ENCODE measurements at places on chromosomes 6 and 20.

DNA sequence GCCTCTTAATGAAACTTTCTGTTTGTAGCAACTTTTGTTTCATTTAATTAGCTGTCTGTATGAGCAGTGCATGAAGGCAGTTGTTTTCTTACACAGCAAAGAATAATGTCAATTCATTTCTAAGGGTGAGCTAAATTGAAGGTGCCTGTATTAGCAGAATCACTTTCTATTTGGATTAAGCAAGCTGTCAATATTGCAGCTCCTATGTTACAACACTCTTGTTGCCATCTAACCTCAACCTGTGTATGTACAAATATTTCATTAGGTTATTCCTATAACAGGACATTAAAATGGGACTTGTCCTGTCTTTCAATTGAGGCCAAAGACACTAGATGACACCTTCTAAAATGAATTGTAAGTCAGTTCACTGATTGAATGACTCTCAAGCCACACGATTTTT, 647.5 kb downstream of the UTRN start:
- no peak for DNase-seq

- DNase-seq: no peak
Observed at GRCh38 chr20:36065427-36065998, 89.0 kb upstream of the EPB41L1 start.

- DNase-seq: peak; percentile 46
Observed at GRCh38 chr6:142152746-142153145, 5.7 kb downstream of the VTA1 start.

DNA sequence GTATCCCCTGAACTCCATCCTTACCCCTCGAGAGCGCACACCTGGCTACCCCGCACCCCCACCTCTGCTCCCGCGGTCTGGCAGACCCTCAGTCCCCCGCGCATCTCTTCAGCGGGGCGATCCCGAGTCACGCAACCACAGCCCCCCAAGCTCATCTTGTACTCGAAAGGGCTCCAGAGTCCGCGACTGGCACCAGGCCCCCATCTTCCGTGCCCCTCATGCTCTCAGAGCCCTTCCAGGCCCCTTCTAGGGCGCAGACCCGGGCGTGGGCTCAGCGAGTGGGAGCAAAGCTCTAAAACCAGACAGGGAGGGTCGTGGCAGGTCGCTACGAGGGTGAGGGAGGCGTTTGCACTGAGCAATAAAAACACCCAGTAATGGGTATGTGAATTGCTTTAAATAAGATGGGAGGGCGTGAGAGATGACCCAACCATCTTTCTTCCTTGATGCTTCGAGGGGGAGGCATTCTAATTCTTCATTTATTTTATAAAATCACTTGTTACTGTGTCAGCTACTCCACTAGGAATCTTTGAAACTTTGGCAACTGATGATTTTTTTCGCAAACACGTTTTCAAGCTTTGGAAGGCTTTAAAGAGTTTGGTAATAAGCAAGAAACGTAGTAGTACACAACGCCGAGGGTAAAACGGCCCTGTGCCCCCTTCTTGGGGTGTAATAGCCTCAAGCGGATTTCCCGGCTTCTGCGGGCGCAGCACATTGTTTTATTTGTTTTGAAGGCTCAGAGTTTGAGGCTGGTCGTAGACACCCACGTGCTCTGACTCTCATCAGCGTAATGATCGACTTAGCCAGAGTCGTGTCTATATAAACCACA, 42.6 kb upstream of the SUPT3H start:
- DNase-seq: no peak

GRCh38 chr20:31717478-31718201, 5.0 kb downstream of the BCL2L1 start:
- no peak for DNase-seq

- DNase-seq: no peak
Observed at GRCh38 chr6:55395871-55396270, 68.6 kb downstream of the GFRAL start.

- no peak for DNase-seq
Observed at GRCh38 chr20:3167738-3168078, 5.6 kb downstream of the LZTS3 start.

GRCh38 chr6:47247227-47247797, 62.4 kb downstream of the TNFRSF21 start:
- DNase-seq: no peak

- peak; percentile 33 for DNase-seq
Observed at GRCh38 chr6:149545258-149545753, 537 bp downstream of the PPIL4 start.

DNA sequence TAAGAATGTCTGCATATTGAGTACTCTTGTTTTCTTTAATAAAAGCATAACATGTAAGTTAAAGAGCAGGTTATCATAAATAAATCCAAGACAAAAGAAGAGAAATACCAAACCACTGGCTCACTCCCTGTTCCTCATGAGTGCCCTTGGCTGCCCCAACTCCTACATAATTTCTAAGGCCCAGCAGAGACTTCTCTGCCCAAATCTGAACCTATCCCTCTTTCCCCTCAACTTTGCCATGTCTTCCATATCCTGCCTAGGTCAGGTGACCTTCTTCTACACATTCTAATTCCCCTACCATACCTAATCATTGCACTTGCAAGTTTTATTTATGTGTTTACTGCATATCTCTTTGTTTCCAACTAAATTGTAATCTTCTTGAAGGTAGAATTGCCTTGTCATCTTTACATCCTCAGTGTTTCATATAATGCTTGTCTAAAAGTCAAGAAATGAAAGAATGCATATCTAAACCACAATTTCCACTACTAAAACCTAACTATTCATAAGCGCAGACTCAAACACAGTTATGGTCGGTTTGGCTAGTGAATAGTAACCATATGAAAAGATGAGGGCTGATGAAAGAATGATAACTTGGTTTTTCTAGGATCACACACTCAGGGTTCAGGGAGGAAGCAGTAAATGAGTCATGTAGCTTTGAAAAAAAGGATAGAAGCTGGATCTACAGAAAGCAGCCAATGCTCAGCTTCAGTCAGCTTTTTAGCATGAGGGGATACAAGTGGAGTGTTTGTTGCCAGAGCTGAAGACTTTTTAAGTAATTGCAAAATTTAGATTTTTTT, 53.3 kb upstream of the EYA4 start:
- DNase-seq: peak; percentile 34

DNA sequence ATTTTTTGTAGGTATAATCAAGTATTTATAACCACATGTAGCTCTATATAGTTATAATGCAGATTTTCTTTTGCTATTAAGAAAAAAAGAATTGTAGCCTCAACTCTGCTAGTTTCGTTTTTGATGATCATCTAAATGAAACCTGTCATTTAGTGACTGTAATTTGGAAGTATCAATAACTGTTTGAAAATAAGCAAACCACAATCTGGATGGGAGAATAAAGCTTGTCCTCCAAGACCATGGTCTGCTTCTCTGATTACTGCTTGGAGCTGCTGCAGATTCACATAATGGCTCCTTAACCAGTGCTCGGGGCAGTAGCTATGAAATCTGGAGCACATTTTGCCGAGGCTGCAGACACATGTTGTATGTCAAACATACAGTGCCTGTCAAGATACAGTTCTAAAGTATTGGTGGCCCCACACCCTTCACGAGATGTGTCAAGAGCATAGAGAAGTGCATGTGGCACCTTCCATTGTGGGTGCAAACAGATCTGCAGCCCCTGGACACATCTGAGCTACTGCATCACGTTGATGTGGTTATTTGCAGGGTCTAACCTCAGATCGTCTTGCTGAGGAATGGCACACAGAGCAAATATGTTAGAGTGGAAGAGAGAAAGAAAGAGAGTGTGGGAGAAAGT, 255.7 kb upstream of the SUPT3H start:
- no peak for DNase-seq
